ENCODE measurements at places on chromosomes 4 and X. TPM values are rescaled to one million over a fixed set of nuclear protein-coding genes. Genes with fewer than 3 reads are reported as not detected.

Gene NEXMIF
- 0.21 TPM for total RNA-seq

DNA sequence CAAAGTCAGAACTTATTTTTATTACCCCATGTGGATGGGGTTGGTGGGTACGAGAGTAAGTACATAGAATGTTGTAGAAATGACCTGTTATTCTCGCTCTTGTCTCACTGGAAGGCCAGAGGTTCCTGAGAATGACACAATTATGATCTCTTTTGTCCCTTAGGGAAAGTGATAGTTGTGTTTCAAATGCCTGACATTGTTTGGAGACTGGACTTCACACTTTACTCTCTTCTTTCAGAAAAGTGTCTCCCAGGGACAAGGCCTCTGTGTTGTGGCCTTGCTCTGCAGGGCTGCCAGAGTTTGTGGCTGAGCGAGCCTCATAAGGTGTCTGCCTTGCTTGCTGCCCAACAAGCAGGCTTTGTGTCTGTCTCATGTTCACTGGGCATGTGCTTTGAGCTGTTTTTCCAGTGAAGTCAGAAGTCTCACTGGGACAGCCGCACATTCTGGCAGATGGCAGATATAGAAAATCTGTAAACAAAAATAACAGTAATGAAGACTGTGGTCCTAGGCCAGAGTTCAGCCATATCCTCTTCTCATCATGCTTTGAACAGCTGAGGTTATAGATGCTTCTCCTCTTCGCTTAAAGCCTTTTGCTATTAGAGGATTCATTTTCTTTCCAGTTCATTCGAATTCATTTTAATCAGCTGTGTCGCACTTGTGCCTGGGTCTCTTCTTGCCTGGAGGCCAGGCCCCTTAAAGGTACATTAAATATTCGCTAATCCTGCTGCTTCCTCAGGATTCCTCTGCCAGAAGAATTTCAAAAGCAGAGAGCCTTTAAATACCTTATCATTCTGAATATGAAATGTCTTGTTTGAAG, 14.4 kb downstream of the PPEF1 start:
- DNase-seq: no peak

Gene TCP11X2
- not detected for total RNA-seq

DNA sequence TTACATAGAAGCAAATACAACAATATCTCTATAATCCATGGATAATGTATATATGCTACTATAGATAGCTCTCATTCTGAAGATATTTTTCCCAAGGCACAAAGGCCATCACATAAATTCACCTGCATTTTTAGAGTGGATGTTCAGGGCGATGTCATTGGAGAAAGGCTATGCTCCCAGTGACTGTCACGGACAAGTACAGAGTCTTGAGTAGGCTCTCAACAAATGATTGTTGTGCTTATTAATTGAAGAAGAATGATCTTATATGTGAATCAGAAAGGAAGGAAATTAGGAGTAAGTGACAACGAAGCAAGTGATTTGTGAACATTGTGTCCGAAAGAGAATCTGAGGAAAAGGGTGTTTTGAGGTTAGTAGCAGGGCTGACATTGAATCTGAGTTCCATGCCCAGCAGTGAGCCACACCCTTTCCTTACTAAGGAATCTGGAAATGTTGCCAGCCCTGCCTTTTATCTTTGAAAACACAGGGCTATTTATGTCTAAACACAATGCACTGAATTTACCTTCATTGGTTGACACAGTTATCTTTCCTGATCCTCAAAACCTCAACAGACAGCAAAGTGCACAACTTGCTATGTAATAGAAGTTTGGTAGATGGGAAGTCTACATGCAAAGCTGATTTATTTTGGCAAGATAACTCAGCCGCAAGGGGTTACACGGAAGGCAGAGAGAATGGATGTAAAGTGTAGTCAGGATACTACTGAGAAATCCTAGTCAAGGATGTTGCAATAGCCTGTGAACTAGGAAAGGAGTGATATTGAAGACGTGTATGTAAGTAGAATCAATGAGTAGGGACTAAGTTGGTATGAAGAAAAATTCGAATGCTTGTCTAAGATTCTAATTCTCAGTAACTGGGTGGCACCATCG, 50.4 kb downstream of the SORBS2 start:
- no peak for DNase-seq

DNA sequence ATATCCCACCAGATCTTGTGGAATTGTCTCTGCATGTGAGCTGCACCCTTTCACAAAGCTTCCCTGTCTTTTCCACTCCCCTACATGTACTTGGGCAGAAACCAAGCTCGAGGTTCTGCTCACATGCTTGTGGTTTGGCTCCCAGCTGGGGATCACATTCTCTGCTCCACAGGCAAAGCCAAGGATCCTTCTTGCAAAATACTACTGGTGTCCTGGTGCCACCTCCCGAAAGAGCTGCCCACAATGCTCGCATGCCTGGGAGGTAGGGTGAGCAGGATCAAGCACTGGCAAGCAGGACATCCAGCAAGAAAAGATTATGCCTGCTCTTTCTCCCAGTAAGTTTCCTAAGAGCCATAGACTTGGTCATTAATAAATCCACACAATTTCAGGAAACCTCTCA, 45.1 kb upstream of the PPARGC1A start:
- peak; percentile 77 for DNase-seq

DNA sequence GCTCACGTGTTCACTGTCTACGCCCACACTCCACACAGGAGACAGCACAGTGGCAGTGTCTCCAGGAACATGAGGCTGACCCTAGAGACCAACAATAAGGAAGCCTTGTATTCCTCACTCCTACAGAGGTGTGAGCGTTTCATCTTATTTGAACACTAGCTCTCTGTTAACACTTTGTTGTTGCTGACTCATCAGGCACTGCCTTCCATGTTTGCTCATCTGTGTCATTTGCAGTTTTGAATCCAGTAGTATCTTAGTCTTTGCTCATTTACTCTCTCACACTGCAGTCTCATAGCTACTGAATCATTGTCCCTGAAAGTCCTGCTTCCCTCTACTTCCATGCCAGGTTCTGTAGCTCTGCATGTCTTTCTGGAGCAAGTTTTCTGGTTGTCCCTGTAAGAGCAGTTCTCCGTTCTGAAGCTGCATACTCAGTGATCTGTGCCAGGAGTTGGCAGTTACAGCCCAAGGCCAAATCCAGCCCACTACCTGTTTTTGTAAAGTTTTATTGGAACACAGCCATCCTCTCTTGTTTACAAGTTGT, 80.3 kb upstream of the DCLK2 start:
- peak; percentile 27 for DNase-seq

Gene EVC
- 18.3 TPM for total RNA-seq

Gene AMTN
- 98.3 TPM for total RNA-seq

DNA sequence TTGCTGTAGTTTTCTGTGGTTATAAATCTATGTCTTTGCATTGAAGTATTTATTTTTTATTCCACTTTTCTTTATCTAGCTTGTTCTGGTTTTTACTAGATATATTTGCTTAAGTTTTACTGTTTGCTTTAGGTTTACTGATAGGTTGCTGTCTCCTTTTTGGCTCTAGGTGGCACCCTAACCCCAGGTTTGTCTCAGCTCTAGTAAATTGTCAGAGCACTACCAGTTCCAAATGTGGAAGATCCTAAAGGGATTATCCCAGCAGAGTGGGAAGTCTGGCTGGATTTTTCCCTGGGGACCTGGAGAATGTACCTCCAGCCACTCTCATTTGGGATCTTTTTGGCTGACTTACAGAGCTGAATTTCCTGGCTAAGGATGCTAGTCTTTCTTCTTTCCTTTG, 106.1 kb downstream of the PBDC1 start:
- peak; percentile 1 for DNase-seq
